ENCODE measurements at places on chromosomes 3 and 15.
A peak's percentile ranks its signal among the peaks of the same experiment; 100 is the strongest.

DNA sequence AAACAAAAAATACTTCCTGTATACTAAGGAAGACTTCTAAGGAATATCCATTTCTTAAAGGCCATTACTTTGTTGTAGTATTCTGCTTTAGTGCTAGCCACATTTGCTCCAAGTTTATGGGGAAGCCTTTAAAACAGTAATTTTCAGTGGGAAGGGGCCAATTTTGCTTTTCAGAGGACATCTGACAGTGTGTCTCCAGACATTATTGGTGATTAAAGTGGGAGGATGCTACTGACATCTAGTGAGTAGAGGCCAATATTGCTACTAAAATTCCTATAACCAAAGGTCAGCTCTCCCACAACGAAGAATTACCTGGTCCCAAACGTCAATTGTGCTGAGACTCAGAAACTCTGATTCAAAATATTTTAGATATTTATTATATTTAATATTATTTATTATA, 24.8 kb downstream of the SLC28A2 start:
- DNase-seq: no peak

DNA sequence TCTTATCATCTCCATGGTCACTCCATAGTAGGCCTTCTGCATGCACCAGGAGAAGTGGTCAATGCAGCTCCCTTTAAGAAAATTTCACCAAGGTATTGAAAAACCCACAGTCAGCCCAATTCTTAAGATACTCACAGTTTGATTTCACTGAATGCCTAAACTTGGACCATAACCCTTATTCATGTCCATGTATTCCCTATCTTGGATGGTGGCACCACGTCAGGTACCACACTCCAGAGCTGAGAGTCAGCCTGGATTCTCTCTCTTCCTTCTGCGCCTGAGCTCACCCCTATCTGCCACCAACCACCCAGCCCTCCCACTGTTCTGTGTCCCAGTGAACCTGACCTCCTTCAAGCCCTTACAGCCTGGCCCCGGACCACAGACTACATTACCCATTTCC, 183.2 kb upstream of the NR2F2 start:
- no peak for DNase-seq

DNA sequence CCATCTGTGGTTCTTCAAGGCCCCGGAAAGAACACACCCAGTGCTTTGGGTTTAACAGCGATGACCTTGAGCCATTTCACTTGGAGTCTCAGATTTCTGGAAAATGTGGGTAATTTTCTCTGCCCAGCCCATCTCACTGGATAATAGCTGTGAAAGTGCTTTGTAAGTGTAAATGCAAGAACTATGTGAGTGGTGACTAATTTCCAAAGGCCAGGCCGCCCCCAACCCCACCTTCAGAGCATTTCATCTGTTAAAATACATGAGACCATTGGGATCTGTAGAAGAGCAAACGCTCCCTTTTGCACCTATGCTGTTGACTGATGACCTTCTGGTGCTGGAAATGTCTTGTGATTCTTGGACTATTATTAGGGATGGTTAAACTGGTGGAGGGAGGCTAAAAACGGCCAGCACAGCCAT, 196.8 kb upstream of the LPP start:
- no peak for DNase-seq

DNA sequence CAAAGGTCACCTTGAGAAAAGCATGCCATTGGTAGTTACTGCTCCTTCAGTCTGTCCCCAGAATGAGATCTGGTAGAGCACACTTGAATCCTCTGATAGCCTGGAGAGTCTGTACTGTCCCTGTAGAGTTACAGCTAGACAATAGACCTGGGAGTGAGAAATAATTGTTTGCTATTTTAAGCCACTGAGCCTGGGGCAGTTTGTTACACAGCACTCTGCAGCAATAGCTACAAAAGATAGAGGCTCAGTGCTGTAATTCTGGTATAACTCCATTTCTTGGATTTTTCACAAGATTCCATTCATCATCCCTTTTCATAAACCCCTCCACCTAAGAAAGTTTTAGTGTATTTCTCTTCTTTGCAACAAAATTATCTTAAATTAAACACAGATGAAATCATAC, 242.7 kb upstream of the ARRDC4 start:
- DNase-seq: no peak

- no peak for DNase-seq
Measured at GRCh38 chr3:122975924-122976293, 51.7 kb downstream of the SEMA5B start.

DNA sequence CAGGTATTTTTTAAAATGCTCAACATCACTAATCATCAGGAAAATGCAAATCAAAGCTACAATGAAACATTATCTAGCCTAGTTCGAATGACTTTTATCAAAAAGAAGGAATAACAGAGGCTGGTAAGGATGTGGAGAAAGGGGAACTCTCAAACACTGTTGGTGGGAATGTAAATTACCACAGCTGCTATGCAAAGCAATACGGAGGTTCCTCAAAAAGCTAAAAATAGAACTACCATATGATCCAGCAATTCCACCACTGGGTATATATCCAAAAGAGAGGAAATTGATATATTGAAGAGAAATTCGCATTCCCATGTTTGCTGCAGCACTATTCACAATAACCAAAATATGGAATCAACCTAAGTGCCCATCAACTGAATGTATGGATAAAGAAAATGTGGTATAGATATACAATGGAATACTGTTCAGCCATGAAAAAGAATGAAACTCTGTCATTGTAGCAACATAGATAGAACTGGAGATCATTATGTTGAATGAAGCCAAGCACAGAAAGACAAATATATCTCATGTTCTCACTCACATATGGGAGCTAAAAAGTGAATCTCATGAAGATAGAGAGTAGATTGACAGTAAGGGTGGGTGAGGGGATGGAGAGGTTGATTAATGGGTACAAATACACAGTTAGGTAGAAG, 19.7 kb upstream of the CLN6 start:
- DNase-seq: no peak

DNA sequence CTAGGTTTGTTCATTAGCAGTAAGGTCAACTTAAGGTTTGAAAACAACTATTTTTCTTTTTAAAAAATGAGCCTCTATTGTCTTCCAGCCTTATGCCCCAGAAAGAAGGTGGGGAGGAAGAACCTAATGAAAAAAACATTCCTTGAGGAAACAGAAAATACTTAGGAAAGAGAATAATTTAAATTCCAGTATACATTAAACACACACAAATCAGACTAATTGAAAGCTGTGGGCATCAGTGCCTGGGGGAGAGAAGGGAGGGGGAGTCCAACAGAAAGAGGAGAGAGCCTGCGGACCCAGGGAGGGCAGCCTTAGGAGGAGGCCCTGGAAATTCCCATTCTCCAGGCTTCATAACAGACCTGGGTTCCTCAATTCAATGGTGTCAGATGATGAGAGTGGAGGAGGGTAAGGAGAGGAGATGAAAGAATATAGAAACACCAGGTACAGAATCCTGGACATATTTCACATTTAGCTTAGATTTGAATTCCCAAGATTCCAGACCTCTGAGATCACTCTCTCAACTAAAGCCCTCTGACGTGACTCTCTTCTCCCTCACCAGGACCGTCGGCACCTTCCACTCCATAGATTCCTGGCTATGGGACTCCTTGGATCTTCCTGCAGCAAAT, 320.5 kb upstream of the UMPS start:
- DNase-seq: no peak

- DNase-seq: no peak
Measured at GRCh38 chr15:42796955-42797782, 60.2 kb upstream of the CDAN1 start.

GRCh38 chr3:30504939-30505338, 101.5 kb upstream of the TGFBR2 start:
- no peak for DNase-seq

- no peak for DNase-seq
Measured at GRCh38 chr3:73028803-73029202, 32.2 kb downstream of the PPP4R2 start.

DNA sequence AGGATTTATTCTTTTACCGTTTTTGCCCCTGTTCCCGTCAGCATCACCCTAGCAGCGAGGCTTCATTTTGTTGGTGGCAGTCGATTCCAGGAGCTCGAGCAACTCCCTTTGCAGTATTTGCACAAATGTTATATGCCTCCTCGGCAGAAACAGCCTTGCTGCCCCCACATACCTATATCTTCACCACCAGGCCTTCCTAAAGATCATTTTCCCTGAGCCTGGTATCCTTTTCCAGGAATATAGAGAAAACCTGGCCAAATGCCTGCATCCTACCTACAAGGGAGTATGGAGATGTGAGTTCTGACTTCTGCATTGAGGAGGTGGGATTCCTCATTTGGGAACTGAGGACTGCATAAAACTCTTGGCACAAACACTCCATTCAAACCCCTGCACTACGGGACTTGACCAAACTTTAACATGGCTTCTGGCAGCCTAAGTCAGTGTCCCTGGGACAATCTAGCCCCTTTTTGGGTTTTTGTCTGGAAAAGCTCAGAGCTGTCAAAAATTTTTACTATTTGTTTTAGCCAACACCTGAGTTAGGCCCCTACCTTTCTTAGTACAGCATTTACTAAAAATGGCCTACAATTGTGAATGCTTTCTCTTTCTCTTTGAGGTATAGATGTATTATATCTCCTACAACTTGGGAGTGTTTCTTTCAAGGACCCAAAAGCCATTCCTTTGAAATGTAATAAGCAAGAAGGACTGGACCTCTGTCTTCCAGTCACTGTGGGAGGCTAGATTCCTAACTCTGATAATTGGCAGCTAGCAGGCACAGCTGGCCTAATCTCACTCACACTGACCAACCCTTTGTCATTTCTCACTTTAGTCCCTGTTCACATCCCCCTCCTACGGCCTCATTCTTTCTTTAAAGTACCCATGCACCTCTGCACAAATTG, 12.1 kb upstream of the UBE2Q2 start:
- DNase-seq: no peak

GRCh38 chr3:153041181-153041580, 120.8 kb upstream of the RAP2B start:
- DNase-seq: no peak

GRCh38 chr3:3071136-3071535, 39.0 kb downstream of the IL5RA start:
- no peak for DNase-seq

DNA sequence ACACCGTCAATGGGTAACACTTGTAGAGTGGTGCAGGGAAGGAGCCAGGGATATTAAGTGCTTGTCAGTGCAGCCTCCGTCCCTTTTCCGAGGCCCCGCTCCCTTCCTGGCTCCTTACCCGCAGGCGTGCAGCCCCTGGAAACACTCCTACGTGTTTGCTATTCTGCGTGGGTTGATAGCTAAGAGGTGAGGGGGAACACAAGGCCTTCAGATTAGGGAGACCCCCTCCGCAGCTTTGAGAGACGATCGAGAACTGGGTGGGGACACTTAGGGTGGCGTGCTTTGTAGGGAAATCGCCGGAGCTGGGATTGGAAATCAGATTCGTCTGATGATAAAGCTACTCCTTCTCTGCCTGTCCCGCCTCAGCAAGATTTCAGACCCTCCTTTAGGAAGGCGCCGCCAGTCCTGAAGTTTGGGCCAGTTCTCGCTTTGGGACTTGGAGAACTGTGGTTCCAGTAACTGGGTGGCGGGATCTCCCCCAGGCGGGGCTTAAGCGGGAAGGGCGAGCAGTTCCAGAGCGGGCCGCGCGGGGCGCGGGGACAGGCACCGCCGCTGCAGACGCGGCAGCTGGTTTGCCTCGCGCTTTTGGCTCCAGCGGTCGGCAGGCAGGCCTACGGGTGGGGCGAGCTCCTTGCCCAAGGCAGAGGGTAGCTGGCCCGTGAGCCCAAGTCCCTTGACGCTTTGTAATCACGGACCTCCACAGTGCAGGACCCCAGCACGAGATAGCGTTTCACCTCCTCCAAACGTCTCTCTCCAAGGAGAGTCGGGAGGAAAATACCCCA, 8.0 kb upstream of the FAM107A start:
- DNase-seq: peak; percentile 43

DNA sequence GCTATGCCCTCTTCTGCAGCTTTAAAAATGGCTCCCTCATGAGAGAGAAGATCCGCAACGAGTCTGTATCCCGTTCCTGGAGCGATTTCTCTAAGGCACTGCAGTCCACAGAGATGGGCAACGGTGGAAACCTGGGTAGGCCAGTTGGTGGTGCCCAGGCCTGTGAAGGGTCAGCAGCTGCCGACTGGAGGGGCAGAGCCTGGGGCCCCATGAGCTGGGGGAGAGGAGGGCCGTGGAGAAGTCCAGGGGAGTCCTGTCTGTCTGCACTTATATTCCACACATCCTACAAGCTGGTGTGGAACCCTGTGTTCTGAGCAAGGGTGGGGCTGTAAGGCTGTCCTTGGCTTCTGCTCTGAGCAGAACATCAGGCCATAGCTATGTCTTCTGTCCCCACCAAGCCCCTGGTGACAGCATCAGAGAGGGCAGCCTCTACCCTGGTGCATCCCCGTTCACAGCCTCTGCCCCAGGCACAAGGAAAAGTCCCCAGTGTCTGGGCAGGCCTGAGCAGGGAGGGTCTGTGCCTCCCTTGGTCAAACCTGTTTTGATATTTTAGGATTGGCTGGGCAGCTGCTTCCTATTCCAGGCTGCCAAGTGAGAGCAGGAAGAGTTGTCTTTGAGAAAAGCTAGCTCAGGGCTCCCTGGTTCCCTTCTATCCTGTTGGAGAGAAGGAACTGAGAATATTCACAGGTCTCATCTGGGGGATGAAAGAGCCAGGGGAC, 29.7 kb downstream of the XYLB start:
- DNase-seq: no peak

GRCh38 chr3:28050885-28051284, 190.5 kb upstream of the CMC1 start:
- DNase-seq: no peak

DNA sequence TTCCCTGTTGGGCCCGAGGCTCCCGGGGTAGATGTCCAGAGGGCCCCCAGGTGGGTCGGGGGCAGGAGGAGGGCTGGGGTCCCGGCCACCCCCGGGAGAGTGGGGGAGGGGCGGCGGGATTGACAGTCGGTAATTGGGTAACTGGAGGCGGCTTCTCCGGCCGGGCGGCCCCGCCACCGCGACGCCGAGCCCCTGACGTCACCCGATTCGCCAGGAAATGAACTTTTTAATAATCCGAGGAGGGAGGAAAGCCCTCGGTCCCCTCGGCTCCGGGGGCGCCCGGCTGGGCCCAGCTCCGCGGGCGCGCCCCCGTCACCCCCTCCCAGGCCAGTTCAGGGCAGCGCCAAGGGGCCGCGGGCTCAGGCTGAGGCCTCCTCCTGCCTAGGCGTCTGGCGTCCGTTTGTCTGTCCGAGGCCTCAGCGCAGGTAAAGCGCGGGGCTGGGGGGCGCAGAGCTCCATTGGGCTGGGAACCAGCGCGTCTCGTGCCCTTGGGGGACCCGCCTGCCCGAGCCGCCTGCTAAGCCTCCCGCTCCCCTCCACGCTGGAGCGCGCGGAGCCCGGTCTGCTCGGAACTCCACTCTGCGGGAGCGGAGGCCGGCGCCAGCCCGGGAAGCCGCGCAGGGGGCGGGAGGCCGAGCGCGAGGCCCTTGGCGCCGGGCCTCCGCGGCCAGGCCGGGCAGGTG, 3.9 kb downstream of the GATA2 start:
- no peak for DNase-seq
